ENCODE measurements at places on chromosomes 3 and 15.

- DNase-seq: peak; percentile 74
Measured at GRCh38 chr3:59450946-59451763, 401.3 kb upstream of the CFAP20DC start.

- peak; percentile 38 for DNase-seq
Measured at GRCh38 chr15:52208306-52208946, 17.2 kb upstream of the GNB5 start.

DNA sequence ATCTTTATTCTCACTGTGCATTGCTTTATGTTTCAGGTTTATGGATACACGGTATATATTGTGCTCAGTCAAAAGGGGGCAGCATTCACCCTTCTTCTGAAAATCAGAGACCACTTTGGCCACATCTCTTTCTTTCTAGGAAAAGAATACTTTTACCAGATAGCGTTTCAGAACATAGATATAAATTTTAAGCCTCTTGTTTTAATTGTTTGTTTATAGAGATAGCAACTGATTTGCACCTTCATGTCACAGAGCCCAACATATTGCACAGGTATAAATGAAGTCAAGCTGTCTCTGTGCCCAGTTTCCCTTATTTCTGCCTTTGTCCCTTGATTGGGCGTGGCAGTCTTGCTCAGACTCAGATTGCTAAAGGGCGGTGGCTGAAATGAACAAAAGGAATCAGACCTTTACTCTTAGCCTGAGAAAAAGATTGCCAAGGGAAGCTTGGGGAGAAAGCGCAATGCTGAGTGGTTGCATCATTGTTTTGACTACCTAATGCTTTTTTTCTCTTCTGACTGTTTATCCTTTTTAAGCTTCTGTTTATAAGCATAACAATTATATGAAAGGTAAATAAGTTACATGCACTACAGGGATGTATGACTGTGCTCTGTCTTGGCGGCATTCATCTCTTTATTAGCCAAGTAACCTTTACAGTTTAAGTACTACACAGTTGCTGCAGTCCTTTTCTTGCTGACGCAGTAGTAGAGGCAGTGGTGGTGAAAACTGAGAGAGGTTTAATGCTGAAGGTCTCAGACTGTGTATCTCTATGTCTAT lies 70.8 kb upstream of the ZBTB20 start:
- peak; percentile 5 for DNase-seq

GRCh38 chr3:125375950-125376679 lies 990 bp upstream of the ZNF148 start:
- no peak for DNase-seq
